ENCODE measurements at places on chromosomes 12 and 14. TPM values are rescaled to one million over a fixed set of nuclear protein-coding genes. Genes with fewer than 3 reads are reported as not detected.

- no peak for DNase-seq
Measured at GRCh38 chr14:103535081-103535890, 6.3 kb downstream of the TRMT61A start.

DNA sequence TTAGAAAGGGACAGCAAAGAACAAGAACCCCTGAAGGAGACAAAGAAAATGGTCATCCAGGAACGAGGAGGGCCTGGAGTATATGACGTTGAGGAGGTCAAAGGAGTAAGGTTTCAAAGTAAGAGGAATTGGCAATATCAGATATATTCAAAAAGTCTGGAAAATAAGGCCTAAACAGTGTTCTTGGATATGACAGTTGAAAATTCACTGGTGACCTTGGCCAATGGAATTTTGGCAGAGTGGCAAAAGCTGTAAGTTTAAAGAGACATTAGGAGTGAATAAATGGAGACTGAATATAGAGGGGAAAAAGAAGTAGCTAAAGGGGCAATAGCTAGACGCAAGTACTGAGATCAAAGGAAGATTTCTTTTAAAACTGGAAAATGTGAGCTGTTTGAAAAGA is 4.1 kb upstream of the ACTN1 start:
- no peak for DNase-seq

DNA sequence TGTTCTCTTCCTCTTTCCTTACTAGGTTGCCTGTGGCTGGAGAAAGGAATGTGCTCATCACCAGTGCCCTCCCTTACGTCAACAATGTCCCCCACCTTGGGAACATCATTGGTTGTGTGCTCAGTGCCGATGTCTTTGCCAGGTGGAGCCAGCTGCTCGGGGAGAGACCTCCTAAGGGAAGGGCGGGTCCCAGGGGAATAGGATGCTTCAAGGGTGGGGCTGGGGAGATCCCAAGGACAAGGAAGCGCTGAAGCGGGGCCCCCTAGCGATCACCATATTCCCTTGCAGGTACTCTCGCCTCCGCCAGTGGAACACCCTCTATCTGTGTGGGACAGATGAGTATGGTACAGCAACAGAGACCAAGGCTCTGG is 10.2 kb downstream of the MARS1 start:
- DNase-seq, result no peak

Gene TMEM30B
- 0.45 TPM for total RNA-seq

GRCh38 chr14:36553656-36554260 is 28.7 kb downstream of the NKX2-8 start:
- peak; percentile 54 for DNase-seq
